ENCODE measurements at places on chromosomes 5 and 9. TPM values are rescaled to one million over a fixed set of nuclear protein-coding genes. Genes with fewer than 3 reads are reported as not detected.
A peak's percentile ranks its signal among the peaks of the same experiment; 100 is the strongest.

The FYB1 gene
- total RNA-seq: 31.3 TPM

The HAVCR1 gene
- total RNA-seq: 1.3 TPM

The NSMF gene
- total RNA-seq: 50.4 TPM

GRCh38 chr5:135719428-135720063 lies 114.9 kb upstream of the SLC25A48 start:
- DNase-seq: no peak

GRCh38 chr5:6117212-6117611 lies 261.1 kb downstream of the MED10 start:
- no peak for DNase-seq

DNA sequence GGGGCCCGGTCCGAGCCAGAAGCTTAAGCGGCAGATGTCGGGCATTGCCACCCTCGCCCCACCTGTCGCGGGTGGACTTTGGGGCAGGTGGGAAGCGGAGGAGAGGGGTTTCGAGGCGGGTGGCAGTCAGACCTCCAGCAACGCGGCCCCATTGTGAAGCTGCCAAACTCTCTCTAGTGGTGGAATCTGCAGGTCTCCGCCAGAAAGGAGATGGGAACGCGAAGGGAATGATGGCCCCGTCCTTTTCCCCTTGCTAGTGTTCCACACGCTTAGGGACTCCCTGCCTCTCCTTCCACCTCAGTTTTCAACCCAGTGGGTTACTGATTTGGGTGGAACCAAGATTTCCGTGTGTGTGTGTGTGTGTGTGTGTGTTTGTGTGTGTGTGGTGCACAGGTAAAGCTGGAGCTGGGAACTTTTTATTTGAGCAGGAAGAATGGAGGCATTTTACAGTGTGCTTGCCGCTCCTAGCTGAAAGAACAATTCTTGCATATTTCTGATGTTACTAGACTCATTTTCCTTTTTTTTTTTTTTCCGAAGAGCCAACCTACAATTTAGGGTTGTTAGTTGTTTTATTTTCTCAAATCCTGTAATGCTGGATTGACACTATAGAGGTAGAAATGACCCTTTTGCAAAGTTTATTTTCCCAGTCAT lies 1.3 kb downstream of the MACIR start:
- DNase-seq: no peak

The SPATA31A3 gene
- not detected for total RNA-seq

The PCDHB10 gene
- 5.3 TPM for total RNA-seq

The AK1 gene
- total RNA-seq: 61.0 TPM

DNA sequence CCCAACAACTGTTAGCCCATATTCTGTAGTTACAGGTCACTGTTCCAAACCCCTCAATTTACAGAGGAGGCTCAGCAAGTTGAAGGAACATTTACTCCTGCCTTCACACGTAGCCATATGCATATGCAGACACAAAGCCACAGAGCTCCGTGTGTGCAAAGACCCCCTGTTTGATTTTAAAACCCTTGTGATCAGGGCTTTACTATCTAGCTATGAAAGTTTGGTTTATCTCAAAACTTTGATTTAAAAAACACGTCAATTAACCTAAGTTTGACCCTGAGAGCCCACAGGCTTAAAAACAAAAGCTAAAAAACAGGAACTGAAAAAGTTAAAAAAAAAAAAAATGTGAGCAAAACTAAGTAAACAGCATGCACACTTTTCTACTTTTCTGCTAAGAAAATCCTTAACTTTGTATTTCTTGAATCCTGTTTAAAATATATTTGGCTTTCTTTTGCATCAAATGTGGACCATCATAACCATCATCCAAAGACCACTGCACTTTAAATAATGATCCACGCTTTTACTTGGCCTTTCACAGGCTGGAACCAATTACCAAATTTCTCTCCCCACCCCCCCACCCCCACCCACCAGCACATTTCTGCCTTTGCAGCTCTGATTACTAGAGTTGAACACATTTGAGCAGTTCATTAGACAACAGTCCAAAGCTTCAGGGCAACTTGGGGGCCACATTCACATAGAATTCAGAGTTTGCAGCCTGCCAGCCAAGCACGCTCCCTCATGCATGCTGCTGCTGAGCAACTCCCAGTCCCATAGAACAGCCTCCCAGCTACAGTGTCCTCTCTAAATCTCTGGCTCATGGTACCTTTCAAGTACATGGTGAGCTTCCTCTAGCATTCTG lies 128.8 kb upstream of the MAP3K1 start:
- no peak for DNase-seq

- DNase-seq: no peak
Measured at GRCh38 chr5:83553000-83553486, 81.5 kb downstream of the VCAN start.

GRCh38 chr9:113626735-113627495 lies 163.4 kb downstream of the RGS3 start:
- no peak for DNase-seq

DNA sequence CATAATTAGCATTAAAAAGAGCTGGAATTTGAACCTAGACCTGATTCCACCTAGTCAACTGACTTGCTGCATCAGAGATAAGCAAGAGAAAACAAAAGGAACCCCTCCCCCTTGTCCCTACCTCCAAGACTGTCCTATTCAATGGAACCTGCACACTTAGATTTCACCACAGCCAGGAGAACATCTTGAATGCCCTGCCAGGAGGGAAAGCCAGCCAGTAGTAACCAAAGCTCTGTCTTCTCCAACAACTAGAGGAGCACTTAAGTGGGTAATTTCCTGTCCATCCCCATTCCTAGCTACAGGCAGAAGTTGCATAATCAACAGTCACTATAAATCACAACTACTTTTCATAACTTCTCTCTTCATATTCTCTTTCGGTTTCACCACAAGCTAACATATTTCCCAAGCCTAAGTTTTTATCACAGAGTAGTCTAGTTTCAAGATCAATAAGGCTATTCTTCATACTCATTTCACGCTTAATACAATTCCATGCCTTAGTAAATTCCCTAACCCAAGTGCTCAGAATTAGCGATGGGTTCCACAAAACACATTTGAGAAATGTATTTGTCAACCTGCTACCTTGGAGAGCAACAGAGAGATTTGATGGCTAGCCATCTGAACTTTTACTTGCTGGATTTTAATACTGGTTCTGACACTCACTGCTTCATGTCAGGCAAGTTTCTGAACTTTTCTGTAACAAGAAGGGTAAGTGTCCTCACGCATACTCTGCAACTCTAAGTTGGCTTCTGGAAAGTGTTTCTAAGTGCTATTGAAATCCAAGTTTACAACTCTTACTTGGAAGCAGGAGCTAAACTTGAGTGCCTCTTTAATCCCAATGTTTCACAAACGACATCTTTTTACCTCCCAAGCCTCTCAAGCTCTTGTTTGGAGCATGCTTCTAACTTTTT lies 2.0 kb downstream of the DENND1A start:
- no peak for DNase-seq

DNA sequence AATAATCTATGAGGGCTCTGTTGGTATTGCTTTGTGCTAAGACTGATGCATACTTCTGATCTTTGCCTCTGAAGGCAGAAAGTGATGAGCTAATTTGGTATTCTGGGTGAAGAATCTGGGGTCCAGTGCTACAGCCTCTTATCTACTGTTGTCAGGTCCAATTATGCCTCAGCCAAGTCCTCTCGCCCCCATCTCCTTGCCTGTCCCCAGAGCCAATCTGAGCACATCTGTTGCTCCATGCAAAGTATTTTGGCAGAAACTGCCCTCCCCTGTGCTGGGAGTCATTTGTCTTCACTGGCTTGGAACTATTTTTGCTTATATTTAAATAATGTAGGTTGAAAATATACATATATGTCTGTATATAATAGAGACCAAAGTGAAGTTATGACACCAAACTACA lies 23.4 kb downstream of the LSM11 start:
- DNase-seq: no peak

DNA sequence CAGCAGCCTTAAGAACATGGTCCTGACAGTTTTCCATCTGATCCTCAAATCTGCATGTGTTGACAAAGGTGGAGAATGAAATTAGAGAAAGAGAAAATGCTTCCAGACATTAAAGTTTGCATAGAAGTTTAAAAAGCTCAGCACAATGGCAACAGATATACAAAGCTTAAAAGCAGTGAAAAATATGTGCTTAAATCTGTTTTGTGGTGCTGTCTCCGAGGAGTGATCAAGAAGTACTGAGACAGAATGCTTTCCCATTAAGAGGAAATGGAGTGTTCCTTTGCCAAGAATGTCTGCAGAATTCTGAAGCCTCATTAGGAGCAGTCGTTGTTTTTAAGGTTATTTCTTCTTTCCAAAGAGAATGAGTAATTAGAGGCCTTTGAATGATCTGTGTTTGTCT lies 131.4 kb downstream of the MCTP1 start:
- DNase-seq: no peak

- no peak for DNase-seq
Measured at GRCh38 chr9:134855231-134855899, 25.2 kb upstream of the FCN2 start.

- DNase-seq: no peak
Measured at GRCh38 chr5:148687427-148687826, 33.1 kb upstream of the HTR4 start.

DNA sequence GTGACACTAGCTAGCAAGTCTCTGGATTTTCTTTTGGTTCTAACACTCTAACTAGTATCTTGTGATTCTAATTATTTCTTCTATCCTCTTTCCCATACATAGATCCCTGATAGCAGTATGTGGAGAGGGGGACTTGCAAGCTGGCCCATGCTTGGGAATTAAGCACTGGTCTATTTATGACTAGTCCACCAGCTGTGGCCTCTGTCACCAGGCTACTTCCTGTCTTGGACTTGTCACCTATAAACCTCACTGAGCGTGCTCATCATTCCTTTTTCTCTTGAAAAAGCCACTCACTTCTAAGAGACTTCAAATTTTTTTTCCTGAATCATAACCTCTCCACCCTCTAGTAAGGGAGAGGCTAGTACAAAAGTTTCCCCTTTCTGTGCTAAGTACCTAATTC lies 32.3 kb upstream of the MAMDC2 start:
- DNase-seq: no peak

GRCh38 chr5:124060413-124061067 lies 548.6 kb downstream of the CSNK1G3 start:
- DNase-seq: no peak

- peak; percentile 32 for DNase-seq
Measured at GRCh38 chr5:172492097-172492840, 37.9 kb upstream of the SH3PXD2B start.

The TMEM252 gene
- not detected for total RNA-seq

The FBXL7 gene
- 40.4 TPM for total RNA-seq

DNA sequence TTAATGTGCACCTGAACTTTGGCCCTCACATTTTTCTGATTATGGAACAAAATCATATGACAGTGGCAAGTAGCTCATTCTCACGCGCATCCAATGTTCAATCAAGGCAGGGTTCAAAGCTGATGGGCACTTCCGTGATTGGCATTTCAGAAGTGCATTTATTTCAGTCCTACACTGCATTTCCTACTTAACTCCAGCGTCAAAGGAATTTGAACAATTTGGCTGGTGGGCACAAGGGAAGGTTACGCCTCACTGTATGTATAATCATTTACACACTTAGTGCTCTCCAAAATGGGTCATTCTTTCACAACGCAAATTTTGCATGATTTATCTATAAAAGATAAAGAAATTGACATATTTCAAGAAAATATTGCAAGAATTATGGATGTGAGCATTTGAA lies 167.9 kb upstream of the VLDLR start:
- no peak for DNase-seq

The FRMD3 gene
- total RNA-seq: 38.1 TPM

GRCh38 chr5:104538734-104539133 lies 976.1 kb upstream of the NUDT12 start:
- DNase-seq: no peak

DNA sequence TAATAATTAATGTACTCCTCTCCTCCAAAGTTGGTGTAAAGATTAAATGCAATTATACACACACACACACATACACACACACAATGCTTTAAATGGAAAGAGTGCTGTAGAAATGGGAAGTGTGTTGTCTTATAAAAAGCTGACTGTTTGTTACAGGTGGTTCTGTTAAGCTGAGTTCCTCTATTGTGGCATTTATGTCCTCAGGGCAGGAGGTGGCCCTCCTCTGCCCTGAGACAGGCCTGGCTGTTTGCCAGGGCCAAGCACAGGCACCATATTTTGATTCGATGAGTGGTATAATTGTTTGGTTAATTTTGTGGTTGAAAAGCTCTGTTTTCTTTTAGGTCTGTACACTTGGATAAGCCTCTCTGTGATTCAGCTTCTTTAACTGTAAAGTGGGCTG lies 573.9 kb downstream of the KIF4B start:
- no peak for DNase-seq

GRCh38 chr9:99391937-99392594 lies 170.0 kb downstream of the SEC61B start:
- no peak for DNase-seq

The SWI5 gene
- total RNA-seq: 19.6 TPM

DNA sequence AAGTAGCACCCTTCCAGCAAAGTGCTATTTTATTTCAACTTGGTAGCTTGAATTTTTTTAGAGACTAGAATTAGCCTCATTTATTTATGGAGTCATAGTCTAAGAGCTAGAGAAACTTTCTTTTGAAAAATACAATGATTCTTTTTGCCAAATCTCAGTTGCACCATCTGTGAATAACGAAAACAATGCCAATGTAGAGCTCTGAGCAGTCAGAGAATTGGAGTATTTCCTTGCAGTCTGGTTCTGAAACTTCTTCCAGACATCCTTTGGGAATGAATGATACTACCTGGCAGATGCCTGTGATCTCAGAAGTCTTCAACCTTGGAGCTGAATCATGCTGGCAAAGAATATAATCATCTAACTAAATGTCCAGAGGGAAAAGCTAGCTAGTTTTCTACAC lies 511.5 kb upstream of the CYLC2 start:
- no peak for DNase-seq

DNA sequence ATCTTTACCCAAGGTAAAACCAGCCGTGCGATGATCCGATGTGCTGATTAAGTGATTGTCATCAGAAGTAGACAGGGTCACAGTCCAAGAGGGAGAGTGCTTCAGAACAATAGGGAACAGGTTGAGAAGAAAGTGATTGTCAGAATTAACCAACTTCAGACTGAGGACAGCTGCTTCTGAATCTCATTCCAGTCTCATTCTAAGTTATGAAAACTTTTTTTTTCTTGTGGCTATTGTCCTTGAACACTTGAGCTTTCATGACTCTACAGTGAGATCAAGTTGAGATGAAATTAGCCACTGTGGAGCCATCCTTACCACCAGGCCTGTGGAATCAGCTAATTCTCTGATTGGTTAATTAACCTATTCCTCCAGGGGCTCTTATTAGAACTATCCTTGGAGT lies 159.9 kb upstream of the WWC1 start:
- DNase-seq: no peak

The UNC13B gene
- total RNA-seq: 36.2 TPM

The TAS2R1 gene
- not detected for total RNA-seq

- no peak for DNase-seq
Measured at GRCh38 chr9:92538541-92538940, 2.8 kb upstream of the ECM2 start.

DNA sequence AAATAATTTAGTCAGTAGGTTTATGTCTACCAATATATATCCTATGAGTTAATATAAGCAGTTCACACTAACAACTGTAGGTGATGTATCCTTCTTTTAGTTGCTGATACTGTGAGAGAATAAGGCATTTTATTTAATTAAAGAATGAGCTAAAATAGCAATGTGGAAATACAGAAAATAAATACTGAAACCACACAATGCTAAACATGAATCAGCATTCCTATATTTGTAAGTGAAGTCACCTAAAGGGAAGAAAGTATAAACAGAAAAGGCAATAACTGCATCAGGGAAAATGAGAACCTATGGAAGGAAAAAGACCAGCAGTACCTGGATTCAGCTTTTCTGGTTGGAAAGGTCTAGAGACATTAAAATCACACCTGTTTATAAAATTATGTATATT lies 336.0 kb downstream of the PDE4D start:
- no peak for DNase-seq

The ZNF366 gene
- total RNA-seq: 8.0 TPM

All from sciatic nerve (tissue), 2 donors.